ENCODE measurements at places on chromosomes 5 and 9. TPM values are rescaled to one million over a fixed set of nuclear protein-coding genes. Genes with fewer than 3 reads are reported as not detected.

DMRT3 gene
- total RNA-seq: not detected

BTNL3 gene
- not detected for total RNA-seq

SLC25A25 gene
- 25.5 TPM for total RNA-seq

PCDHGA4 gene
- total RNA-seq: 8.9 TPM

Measured in smooth muscle cell of trachea (primary cell).